Hindlimb muscle (tissue), 1 donor: ENCODE measurements at places on chromosomes 2 and 18.

DNA sequence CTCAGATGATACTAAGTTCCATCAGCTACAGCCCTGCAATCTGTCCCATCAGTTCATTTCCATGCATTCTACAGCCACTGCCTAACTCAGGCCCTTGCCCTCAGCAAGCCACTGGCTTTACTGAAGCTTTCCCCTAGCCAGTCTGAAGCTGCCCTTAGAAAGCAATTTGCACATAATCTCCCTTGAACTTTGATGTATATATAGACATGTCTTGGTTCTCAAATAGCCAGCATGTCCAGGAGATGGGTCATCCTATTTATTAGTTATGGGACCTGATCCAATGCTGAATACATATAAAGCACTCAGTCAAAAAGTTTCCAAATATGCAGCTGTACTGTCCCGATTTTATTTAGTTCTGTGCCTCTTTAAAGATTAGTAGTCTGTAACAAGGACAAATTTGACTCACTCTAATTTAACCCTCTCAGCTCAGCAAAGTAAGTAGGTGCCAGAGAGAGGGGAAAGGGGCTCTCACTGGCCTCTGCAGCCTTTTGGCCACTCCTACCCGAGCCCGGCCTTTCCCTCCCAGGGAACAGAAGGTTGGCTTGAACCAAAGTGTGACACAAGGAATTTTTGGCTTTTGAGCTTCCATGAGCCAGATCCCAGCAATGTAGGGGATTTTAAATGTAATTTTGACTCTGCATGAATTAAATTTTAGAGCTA is 70.7 kb downstream of the CCDC93 start:
- no peak for DNase-seq

- no peak for DNase-seq
These were observed 27.7 kb downstream of the GALNT1 start for GRCh38 chr18:35609236-35609635.

DNA sequence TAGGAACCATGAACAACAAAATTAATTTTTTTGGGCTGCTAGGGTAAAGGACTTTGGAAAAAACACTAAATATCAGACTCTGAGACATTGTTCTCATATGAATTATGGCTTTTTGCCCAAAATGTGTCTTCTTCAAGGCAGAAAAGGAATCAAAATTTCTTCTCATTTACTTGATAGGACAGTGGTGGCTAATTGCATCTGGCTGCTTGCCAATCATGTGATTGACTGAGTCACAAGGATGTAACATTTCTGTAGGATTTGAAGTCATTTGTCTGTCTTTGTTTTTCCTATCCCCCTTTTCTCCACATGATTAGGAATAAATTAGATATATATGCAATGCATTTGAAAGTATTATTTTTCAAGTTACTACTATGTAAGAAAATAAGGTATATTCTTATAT is 130.2 kb downstream of the SLC4A10 start:
- DNase-seq = no peak

DNA sequence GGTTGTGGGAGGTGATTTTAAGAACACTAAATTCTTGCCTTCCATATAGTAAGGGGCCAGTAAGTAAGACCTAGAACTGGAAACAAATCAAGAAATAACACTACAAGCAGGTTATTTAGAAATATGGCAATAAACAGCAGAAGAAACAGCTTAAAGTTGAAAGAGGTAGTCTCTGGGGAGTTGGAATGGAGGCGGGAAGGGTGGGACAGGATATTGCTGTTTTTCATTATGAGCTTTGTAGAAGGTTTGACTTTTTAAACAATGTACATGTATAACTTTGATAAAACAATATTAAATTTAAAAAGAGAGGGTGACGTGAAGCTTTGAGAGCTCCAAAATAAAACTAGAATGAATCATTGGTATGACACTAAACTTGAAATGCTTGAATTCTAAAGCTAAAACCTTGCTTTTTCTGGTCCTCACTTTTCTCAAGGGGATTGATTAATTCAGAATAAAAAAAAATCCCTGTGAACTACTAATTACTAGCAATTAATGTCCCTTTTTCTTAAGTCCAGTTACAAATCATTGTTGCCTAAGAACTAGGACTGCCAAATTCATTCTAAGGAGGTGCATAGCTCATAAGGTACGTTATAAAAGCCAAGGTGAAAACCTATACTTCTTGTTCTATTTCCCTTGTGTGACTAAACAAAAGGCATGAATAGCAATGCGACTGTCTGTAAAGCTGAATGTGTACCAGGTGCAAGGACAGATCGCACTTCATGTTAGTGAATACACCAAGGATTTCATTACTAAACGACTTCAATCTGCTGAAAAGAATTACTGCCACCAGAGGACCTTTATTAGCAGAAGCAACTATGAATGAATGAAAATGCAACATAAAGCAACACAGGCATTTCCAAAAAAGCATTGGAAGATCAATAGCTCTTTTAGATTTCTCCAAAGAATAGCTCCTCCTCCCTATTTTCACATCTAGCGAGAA is 177.5 kb downstream of the RBM43 start:
- peak; percentile 36 for DNase-seq

DNA sequence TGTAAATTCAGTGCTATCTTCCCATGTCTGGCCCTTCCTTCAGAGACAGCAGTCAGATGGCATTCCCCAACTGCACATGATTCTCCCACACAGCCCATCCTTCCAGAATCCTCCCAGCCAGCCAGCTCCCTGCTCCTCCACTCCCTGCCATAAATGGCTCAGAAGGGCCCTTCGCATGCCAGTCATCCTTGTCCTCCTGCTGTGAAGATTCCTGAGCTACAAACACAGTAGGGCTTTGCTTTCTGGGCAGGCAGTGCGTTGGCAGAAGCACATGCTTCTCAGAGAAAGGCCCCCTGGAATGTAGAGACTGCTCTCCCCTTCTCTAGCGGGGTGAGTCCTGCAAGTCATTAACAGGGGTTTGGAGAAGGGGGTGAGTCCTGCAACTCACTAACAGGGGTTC is 71.9 kb downstream of the TEX51 start:
- no peak for DNase-seq

DNA sequence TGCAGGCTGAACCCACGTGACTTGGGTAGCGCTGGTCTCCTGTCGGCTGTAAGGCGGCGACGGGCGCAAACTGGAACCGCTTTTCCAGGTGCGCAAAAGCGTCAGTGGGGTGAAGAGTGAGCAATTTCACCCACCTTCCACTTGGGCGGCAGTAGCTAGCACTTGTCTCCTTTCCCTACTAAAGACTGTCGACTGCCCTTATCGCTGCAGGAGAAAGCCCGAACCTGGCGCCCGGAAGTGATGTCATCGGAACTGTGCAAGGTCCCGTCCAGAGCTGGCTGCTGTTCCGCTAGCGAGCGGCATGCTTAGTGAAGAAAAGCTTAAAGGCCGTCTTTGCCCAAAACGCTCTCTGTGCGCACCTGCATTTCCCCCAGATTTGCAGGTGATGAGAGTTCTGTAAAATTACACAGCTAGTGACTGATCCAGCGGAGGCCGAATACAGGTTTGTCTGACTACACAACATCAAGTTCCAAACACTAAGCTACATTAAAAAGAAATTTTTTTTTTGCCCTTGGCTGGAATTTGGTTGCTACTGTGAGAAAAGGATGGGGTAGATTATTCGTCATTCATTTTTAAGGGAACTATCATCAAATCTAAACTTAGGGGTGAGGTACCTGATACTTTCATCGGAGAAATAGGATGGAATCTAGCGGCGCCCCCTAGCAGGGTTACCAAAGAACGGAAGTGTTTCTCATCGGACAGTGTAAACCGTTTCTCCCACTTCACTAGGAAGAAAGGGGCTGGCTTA is at the start of gene OSGEPL1:
OSGEPL1 (minus strand) TSS at position 242 of the 748 bp plus-strand sequence. CDS start 1,152 bp downstream, outside the sequence.
- DNase-seq = peak; percentile 93

- peak; percentile 47 for DNase-seq
These were observed 75.2 kb downstream of the SOWAHC start for GRCh38 chr2:109689182-109689930.

- DNase-seq = no peak
These were observed 153.7 kb upstream of the SERTAD2 start for GRCh38 chr2:64807417-64807816.

- no peak for DNase-seq
These were observed 57.4 kb upstream of the EPHA4 start for GRCh38 chr2:221629468-221629867.

- DNase-seq = no peak
These were observed at the start of gene HOXD1 for GRCh38 chr2:176187899-176188773. Gene HOXD1 (plus strand): TSS chr2:176188668. CDS start chr2:176188802, 134 bp downstream.

DNA sequence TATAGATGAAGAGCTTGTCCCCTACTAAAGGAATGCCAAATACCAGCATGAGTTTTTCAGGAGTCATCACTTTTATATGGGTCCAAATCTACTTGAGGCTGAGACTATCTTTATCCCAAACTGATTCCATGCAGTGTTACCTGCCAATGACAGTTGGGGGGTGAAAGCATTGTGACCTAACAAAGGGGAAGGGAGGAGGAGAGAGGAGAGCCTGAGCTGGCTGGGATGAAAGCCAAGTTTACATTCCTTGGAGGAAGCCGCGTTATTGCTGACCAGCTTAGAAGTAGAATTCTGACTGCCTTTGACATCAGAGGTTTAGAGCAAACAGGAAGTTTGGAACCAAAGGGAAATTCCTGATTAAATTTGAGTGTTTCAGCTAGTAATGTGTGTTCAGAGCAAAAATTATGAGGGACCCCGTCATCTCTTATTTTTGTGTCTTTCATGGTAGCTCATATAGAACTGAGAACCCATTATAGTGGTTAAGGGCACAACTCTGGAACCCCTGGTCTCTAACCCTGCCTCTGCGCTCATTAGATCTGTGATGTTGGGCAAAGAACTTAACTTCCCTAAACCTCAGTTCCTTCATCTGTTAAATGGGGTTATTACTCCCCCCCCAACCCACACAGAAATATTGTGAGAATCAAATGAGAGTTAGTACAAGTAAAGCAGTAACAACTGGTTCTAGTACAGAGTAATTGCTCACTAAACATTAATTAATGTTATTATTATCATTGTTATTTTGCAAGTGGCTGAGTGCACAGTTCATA is 199.3 kb upstream of the EPAS1 start:
- peak; percentile 87 for DNase-seq

- DNase-seq = peak; percentile 15
These were observed 460.8 kb downstream of the RNF144A start for GRCh38 chr2:7377916-7378569.

DNA sequence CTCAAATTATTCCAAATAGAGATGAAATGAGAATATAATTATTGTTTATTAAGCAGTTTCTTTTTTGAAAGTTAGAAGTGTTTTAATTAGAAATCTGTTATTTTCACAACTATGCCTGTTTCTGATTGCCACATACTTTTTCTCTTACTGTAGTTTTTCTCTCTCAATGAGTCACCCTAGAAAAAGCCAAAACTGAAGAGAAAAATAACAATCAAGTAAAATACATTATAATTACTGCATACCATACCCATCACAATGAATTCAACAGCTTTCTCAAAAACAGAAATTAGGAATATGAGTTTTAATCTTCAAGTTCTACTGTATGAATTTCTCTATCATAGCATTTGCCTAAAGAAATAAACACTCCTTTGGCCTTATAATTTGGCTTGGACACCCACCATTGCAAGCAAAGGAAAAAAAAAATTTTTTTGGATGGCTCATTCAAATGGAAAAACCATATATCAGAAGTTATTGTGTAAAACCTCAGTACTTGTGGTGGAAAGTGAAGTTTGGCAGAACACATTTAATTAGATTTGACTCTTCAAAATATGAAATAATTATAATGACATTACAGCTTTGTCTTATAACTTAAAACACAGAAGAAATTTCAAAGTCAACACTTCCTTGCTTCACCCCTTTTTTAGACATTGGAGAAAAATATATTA is 138.5 kb downstream of the DYM start:
- peak; percentile 23 for DNase-seq

GRCh38 chr2:175889701-175890302 is 112.3 kb downstream of the LNPK start:
- no peak for DNase-seq

- DNase-seq = no peak
These were observed 50.5 kb downstream of the HNRNPLL start for GRCh38 chr2:38552259-38552658.

DNA sequence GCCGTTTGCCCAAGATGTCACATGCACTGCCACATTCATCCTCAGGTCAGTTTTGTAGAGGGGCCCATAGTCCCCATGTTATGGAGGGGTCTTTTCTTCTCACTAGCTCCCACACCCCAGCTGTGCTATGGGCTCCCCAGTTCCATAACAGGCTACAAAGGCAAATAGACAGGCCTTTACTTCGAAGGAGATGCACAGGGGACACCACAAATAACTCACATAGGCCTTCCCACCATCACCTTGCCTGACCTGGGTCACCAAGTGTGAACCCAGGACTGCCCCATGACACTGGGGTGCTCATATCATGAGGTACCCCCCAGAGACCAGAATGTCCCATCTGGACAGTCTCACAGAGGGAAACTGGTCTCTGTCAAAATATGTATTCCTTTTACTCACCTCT is 15.0 kb upstream of the INO80C start:
- DNase-seq = no peak

DNA sequence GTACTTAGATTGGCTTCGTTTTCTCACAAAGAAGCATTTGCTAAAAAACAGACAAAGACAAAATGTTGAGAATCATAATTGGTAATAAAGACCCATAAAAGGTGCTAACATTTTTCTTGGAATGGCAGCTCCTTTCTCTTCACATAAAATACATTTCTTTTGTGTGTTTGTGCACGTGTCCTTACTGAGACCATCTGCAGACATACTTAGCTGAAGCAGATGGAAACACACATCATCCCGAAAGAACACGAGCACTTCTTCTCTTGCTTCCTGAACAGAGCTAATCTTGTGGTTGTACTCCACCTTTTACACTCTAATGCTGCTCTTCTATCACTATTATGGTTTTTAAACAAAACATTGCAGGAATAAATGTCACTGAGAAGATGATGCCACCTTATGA is 142.5 kb downstream of the SPHKAP start:
- DNase-seq = no peak

DNA sequence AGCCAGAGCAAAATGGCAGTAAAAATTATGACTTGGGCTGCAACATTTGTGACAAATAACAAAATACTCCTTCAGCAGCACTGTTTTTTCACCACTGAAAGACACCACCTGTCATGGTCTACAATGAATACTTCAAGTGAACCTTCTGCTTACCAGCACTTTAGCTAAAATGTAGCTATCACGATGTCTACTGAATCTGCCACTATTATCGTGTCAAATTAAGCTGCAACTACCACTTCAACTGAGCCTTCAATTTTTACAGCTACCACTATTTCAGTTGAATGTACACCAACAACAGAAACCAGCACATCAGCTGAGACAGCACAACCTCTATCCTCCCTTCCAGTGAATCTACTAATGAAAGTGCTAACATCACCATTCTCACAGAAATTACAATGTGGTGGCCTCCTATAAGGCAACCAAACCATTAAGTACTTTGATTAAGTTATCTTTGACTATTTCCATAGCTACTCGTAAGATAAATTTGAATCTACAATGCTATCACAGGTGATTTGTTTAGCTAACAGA is 10.8 kb upstream of the DYNAP start:
- DNase-seq = no peak

GRCh38 chr2:10493075-10493633 is 45.0 kb upstream of the ODC1 start:
- DNase-seq = no peak

GRCh38 chr18:6859676-6860422 is 130.3 kb downstream of the ARHGAP28 start:
- no peak for DNase-seq

- no peak for DNase-seq
These were observed 71.6 kb upstream of the CHRNA1 start for GRCh38 chr2:174835797-174836255.
